ENCODE measurements at places on chromosomes 7 and 10. TPM values are rescaled to one million over a fixed set of nuclear protein-coding genes. Genes with fewer than 3 reads are reported as not detected.

GRCh38 chr10:110162741-110163145, 44.7 kb upstream of the MXI1 start:
- DNase-seq = no peak

GPR15LG gene
- total RNA-seq = not detected

DNA sequence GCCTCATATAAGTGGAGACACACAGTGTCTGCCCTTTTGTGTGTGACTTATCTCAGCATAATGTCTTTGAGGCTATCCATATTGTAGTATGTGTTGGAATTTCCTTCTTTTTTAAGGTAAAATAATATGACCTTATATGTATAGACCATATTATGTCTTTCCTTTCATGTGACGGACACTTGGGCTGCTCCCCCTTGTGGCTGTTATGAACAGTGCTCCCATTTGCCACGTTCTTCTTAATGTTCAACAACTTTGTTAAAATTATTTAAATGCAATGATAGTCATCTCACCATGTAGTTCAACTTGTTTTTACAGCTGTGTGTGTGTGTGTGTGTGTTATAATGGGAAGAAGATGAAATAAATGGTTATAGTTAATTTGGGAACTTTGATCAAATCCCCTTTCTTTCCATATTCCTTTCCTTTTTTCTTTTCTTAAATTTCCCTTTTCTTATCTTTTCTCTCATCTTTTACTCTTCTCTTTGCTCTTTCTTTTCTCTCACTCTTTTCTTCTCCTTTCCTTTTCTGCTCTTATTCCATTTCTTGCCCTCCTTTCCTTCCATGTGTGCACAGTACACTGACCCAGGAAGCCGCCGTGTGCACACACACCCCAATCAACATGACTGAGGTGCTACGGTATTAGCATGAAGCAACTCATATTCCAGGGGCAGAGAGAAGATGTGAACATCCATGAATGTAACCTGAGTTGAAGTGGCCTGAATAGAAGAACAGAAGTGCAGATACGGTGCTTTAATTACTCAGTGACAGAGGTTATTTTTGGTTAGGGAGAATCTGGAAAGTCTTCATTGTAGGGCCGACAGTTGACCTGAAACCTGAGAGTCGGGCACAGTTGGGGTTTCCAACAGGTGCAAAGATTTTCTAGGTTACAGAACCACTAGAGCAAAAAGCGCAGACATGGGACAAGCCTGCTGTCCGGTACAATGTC, 596.6 kb downstream of the SDK1 start:
- DNase-seq = peak; percentile 58

DNA sequence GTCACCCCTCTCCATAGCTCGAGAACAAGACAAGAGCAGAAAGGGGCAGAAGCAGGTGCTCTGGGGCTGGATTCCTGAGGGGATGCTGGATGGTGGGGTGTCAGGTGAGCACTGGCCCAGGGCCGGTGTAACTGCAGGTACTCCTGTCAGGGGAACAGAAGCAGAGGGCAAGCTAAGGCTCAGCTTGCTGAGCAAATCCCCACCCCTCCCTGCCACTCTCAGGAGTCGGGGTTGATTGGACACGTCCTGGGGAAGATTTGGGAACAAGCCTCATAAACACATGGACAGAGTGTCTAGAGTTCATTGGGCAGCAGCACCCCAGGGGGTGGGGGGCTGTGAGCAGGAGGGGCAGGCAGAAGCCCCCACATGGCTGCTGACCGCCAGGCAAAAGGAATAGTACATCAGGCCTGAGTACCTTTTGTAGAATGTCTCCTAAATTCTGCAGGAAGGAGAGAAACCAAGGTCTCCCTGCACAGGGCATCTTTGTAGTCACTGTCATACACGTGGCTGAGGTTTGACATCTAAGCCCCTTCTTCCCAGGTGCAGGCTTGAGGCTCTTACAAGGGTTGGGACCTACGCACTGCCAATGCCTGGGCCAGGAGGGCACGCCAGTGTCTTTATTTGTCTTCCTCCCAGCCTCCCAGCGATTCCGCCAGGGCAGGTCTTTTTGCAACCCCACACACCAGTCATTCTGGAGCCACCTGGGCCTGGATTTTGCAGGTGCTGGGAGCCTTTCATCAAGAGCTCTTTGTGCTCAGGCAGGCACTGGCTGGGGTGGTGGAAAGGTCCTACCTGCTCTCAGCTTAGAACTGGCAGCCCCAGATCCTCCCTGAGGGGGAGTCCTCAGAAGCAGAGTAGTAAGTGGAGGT, 2.8 kb downstream of the CALML3 start:
- no peak for DNase-seq

DNA sequence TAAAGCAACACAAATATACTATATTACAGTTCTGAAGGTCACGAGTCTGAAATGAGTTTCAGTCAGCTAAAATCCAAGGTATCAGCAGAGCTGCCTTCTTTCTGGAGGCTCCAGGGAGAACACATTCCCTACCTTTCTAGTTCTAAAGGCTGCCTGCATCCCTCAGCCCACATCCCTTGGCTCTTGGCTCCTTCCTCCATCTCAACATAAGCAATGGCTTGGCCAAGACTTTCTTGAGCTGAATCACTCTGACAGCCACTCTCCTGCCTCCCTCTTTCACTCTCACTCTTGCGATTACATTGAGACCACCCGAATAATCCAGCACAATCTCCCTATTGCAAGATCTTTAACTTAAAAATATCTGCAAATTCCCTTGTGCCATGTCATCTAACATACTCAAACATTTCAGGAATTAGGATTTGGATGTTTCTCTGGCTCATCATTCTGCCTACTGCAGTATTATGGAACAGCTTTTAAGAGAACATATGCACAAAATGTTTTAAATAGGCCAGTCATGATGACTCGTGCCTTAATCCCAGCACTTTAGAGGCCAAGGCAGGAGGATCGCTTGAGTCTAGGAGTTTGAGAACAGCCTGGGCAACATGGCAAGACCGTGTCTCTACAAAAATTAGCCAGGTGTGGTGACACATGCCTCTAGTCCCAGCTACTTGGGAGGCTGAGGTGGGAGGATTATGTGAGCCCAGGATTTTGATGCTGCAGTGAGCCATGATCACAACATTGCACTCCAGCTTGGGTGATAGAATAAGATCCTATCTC, 144.2 kb upstream of the VSTM2A start:
- peak; percentile 13 for DNase-seq

DNA sequence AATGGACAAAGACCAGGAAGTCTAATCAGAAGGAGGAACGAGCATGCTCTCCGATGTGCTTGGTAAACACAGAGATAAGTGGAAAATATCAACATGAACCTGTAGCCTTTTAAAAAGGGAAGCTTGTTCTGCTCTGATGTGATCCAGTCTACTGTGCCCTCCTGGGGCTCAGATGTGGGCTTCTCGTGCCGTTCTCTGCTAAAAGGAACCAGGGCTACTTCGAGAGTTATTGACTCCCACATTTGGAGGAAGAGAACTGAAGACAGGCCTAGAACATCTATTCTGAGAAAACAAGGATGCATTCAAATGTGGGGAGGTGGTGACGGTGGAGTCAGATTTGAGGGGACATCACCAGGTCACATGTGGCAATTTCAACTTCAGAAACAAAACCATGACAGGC, 325.4 kb downstream of the GLRX3 start:
- no peak for DNase-seq

GRCh38 chr10:84158061-84158460, 15.5 kb upstream of the GPR15LG start:
- DNase-seq = no peak

- peak; percentile 15 for DNase-seq
Observed at GRCh38 chr7:72441791-72442190, 29.7 kb upstream of the CALN1 start.

NKX2-3 gene
- total RNA-seq = not detected

- DNase-seq = peak; percentile 51
Observed at GRCh38 chr10:62278441-62278910, 9.8 kb upstream of the RTKN2 start.

- peak; percentile 4 for DNase-seq
Observed at GRCh38 chr7:43385856-43386255, 197.1 kb upstream of the STK17A start.

AKR1C8 gene
- not detected for total RNA-seq

DNA sequence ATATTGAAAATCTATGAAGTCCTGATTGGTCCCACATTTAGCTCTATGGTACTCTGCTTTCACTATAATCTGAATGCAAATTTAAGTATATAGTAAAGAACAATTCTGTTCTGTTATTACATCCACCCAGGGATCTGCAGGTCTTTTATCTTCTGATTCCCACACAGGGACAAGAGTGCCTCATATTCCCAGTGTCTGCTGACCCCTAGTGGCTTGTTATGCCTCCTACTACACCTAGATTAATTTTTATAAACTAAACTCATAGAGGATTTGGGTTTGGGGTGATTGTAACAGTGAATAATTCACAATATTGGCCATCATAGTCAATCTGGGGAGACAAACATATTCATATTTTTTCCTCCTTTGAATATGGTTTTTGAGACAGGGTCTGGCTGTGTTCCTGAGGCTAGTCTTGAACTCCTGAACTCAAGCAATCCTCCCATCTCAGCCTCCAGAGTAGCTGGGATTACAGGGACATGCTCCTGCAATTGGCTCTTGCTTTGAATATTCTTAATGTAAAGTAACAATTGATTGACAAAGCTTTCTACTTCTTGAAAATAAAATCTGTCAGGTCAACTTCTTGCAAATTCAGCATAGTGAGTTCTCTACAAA, 282.1 kb downstream of the KCND2 start:
- DNase-seq = peak; percentile 62

TACC2 gene
- 11.3 TPM for total RNA-seq

ADRA2A gene
- 0.34 TPM for total RNA-seq

DNA sequence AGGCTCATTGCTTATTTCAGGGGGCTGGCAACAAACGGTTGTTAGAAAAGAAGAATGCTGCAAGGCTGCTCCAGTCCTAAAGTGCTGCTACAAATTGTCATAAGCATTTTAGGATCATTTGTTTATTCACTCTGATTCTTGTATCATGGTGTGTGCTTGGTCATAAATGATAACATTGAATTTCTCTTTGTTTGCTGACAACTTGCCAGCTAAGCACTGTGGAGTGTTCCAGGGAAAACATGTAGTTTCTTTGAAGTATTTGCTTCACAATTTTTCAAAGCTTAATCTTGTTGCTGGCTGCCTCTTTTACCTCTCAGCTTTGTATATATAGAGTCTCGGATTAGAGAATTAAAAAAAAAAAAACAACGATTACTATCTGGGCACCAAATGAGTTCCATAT, 263.0 kb downstream of the PHF14 start:
- DNase-seq = no peak

- peak; percentile 59 for DNase-seq
Observed at GRCh38 chr7:30184791-30185487, 50.2 kb downstream of the MTURN start.

DNA sequence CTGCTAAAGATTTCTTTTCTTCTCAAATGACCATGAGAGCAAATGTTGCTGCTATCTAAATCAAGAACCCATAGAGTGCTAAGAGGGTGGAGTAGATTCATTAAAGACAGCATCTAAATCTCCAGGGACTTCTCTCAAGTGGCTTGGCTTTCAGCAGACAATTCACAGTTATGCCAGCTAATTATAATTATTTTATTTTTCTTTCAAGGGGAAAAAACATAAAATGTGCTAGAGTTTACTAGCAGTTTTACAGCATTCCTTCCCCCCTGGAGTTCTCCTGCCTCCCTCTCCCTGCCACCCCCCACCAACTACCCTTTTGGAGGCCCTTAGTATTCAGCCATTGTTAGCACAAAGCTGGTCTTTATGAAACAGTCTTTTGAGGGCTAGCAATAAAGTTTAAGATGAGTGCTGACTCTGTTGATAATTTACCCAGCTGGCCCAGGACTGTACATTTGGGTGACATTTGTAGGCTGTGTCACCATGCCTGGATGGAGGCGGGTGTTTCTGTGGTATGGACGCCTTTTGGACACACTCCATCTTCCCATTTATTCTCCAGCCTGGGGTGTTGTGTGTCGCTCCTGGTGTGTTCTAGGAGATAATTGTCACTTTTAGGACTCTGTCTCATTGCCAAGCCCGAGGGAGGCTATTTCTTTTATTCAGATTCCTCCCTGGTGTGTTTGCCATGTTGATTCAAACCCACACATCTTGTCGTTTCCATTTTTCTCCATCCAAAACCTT, 160.2 kb downstream of the CREB5 start:
- DNase-seq = no peak

PIK3AP1 gene
- not detected for total RNA-seq

DNA sequence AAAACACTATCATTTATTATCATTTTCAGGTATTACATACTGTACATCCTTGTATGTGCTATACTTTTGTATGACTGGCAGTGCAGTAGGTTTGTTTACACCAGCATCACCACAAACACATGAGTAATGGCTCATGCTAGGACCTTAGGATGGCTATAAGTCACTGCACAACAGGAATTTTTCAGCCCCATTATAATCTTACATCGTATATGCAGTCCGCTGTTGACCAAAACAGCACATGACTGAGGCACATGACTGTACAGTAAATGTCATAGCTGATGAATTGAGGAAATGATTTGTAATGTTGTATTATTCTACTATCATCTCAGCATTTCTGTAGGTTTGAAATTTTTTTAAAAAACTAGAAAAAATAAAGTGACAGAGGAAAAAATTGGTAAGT, 38.6 kb downstream of the BPGM start:
- DNase-seq = no peak

- no peak for DNase-seq
Observed at GRCh38 chr7:29487424-29487823, 76.2 kb upstream of the PRR15 start.

- peak; percentile 99 for DNase-seq
Observed at GRCh38 chr10:90960355-90960814, 39.5 kb upstream of the ANKRD1 start.

GRCh38 chr10:77293773-77294172, 343.8 kb downstream of the KCNMA1 start:
- DNase-seq = no peak

NACAD gene
- 2.9 TPM for total RNA-seq

DNA sequence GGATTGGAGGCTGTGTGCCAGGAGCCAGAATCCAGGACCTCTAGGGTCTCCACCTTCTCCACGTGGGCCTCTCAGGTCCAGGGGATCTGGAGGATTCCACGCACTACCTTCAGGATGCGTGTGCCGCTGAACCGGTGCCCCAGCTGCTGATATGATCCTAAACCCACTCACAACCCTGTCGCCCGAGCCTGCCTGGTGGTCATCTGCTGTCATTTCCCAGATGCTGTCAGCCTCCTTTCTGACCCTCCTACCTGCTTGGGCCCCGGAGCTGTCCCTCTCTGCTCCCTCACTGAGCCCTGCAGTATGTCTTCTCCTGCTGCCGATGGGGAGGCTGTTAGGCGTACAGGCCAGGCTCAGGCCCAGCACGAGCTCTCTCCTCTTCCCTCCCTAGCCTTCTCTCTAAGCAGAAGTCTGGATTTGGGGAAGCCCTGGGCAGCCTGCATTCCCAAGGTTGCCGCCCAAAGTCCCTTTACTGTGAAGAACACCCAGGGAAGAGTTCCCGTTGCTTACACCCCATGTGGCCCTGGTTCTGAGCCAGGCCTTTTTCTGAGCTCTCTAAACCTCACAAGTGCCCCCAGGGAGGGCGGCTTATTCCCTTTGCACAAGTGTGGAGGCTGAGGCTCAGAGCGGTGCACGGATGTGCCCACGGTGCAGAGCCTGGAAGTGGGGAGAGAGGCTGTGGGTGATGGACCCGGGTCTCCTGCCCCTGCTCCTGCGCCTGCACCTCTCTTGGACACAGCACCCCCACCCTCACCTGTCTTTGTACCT, 30.8 kb upstream of the ZNF488 start:
- DNase-seq = no peak

GRCh38 chr7:152643979-152644559, 31.9 kb downstream of the XRCC2 start:
- DNase-seq = no peak

- DNase-seq = peak; percentile 36
Observed at GRCh38 chr7:124701955-124702354, 63.6 kb downstream of the GPR37 start.
